Right ventricle myocardium superior (tissue), 1 donor: ENCODE measurements at places on chromosomes 3 and 15.

DNA sequence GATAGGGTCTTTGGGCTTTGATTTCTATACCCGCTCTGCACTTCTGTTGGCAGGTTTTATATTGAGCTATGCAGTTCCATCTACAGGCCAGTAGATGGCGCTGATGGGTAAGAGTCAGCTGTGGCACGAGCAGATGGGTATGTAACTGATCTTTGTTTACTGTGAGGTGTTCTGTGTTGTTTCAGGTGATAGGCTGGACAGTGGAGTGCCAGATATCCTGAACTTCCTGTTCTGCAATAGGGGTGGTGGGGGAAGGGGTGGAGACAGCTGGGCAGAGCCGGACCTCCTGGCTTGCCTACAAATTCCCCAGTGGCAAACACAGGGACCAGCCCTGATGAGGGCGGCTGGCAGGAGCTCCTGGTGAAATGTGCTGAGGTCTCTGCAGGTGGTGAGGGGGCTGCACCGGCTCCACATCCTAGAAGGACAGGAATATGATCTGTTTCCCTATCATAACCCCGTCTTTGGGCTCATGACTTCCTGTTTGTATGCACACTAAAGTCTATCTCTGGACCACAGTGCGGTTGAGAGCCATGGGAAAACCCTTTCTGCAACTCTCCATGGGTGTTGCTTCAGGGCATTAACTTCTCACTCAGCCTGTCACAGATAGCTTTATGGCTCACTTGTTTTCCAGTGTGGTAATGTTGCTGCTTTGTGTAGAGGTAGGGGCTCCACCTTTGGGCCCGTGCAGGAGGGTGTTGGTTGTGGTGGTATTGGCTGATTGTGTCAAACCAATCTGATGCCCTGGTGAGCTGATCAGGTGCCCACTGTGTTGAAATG lies 13.4 kb upstream of the FAM98B start:
- no peak for DNase-seq

GRCh38 chr3:61066800-61067199 lies 184.5 kb downstream of the FHIT start:
- no peak for DNase-seq

DNA sequence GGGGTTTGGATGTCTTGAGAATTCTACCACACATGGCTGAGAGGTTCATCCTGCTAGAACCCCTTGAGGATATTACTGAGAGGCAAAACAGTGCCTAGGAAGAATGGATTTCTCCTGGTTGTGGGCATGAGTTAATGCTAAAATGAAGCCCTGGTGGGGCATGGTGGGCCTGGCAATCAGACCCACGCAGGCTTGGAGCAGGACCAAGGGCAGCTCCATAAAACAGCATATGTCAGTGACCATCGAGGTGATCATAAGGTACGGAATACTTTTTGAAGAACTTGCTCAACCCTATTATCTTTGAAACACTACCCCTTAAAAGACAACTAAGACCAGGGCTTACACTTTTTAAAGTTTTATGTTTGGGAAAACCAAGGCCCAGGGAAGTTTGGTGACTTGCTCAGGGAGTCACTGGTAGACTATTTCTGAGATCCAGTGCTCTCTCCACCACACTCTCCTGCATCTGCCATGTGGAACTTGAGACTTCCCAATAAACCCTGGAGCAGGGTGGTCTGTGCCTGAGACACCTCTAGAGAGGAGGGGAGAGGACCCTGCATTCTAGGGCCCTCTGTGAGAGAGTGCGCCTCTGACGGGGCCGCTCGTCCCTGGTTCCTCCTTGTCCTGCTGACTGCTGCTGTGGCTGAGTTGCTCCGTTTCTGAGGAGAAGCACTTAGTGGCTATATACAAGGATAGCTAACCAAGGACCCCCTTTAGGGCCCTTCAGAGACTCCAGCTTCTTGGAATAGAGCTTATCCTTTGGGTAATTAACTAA lies 28.0 kb upstream of the TIMP4 start:
- DNase-seq: no peak

DNA sequence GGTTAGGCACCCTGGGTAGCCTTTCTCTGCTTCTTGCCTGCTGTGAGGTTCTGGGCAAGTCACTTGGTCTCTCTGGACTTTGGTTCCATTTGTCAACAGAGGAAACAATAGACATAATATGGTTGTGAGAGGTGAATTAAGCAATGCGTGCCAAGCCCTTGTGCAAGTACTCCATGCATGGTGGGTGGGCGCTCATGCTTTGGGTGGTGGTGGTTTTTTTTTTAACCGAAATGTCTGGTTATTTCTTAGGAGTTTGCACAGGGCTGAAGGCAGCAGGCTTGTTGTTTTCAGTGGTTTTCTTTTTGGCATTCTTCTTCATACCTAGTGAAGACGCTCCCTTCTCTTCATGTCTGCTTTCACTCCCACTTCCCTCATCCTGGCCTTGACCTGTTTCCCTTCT lies 84.2 kb upstream of the LRTM1 start:
- DNase-seq: no peak

- DNase-seq: no peak
Measured at GRCh38 chr3:194908972-194909371, 223.3 kb downstream of the FAM43A start.

- DNase-seq: no peak
Measured at GRCh38 chr3:195546130-195546560, 3.0 kb upstream of the PPP1R2 start.

DNA sequence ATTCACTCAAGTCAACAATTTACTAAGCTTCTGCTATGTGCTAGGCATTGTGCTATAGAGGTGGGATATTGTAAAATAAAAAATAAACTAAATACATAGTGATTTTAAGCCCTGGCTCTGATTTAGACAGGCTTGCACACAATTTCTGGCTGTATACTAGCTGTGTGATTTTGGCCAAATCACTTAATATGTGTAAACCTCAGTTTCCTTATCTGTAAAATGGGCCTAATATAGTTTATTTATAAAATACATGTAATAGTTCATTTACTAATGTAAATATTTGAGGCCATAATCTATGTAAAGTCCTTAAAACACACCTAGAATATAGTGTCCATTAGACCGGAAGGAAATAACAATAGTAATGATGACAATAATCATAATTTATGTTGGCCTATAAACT lies 363.1 kb downstream of the CLSTN2 start:
- no peak for DNase-seq

DNA sequence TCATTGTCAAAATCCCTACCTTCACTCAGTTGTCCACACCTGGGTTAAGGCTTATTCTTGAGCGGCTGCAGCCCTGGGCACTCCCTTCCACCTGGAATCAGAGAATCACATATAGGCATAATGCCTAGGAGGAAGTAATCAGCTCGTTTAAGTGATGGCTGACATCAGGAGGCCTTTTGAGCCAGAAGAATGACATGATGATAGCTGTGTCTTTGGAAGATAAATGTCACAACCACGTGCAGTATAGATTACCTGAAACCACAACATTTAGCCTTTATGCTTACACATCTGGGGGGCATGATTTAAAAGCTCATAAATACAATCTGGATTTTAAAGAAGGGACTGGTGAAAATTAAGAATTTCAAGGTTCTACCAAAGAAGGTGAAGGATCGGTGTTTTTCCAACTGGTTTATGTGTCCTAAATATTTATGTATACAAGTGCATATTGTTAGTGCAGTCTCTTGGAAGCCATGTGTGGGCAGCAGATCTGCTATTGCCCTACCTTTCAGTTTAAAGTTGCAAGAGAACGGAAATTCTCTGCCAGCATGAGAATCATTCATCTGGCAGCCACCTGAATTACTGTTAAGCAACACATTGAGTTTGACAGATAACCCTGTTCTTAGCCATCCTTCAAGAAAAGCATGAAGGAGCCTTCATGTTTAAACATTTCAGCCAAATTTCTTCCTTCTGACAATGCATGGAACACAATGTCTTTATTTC lies 163.4 kb upstream of the NR2E3 start:
- no peak for DNase-seq

DNA sequence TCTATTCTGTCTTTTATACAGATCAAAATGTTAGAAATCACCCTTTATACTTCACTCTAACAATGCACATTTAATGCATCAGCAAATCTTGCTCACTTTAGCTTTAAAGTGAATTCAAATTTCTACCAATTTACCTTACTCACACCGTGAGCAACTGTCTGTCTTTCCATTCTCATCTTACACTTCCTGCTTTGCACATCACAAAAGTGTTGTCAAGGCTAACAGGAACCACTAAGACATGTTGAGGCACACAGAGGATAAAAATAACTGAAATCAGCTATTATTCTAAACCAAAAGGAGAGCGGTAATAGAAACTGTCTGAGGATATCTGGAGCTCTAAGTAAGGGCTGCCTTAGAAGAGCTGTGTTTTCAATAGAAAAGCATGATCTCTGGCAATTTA lies 519.9 kb downstream of the ZBBX start:
- DNase-seq: no peak

DNA sequence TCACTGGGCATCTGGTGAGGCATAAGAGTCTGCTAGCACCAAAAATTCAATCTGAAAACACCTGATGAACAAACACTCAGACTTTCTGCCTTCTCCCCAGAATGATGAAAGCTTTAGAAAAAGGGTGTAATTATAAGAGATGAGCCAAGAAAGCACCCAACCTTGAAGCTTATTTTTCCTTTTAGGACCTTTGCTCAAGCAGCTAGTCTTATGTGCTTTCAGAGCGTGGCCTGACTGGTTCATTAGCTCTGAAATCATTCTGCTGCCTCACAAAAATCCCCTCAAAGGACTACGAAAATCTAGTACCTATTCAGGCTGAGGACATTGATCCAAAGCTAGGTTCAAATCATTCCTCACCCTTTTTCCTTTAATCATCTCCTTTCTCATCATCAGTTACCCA lies 662.3 kb downstream of the MAGI1 start:
- no peak for DNase-seq

GRCh38 chr3:13139471-13140065 lies 66.3 kb upstream of the IQSEC1 start:
- peak; percentile 9 for DNase-seq

GRCh38 chr15:82036461-82036860 lies 9.4 kb downstream of the MEX3B start:
- DNase-seq: no peak

- DNase-seq: no peak
Measured at GRCh38 chr3:124401843-124402242, 328.4 kb upstream of the UMPS start.

DNA sequence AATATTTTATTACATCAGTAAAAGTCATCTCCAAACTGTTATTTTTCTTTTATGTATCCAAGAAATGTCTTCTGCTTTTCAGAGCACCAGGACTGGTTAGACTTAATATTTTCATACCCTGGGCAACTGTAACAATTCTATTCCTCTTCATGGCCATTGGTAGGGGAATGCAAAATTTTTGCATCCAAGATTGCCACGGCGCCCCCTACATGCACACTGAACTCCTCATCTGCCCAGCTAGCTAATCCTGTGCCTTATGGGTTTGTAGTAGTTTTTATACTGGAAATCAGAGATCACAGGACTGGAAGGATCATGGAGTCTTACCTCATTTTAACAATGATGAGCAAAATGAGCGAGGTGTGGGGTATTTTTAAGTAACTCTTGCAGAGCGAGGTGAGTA lies 74.2 kb downstream of the CRTC3 start:
- peak; percentile 67 for DNase-seq

DNA sequence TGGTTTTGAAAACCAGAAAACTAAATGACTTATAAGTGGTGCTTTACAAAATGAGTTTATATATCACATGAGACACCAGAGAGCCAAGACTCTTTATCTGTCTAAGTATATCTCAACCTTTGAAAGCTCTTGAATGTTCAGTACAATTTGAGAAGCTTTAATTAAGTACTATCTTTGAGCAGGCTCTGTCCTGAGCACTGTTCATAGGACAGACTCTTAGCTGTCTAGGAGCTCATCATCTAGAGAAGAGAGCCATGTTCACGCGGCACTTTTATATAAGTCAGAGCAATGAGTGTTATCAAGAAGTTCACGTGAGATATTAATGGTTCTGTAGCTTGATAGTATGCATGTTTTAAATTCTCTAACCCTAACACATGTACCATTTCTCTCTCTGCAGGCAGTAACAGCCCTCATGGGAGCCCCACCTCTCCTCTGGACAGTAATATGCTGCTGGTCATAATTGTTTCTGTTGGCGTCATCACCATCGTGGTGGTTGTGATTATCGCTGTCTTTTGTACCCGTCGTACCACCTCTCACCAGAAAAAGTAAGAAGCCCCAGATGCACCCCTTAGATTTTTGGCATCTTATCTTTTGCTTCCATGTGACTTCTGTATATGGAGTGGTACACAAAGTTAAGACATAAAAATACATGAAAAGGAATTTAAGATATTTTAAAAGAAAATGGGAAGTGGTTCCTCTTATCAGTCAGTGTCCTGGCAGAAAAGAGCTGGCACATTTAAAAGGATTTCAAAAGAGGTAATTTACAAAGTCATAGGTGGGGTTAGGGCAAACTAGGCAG lies 86.0 kb downstream of the HCN4 start:
- no peak for DNase-seq

- no peak for DNase-seq
Measured at GRCh38 chr3:99776516-99777209, 41.0 kb upstream of the CMSS1 start.

DNA sequence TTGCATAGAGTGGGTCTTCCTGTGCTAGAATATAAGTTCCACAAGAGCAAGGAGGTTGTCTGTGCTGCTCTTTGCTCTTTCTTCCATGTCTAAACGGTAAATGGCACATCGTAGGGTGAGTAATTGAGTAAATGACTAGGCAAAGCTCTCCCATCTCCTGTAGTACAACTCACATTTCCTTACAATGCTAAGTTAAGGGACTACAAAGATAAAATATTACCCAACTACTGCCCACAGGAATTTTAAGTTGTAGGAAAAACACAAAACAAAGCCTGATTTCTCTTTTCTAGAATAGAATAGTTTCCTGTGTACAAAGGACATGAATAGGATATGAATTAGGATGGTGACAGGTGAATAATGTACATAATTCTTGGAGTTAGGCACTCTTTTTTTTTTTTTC lies 19.9 kb upstream of the LRIG1 start:
- DNase-seq: no peak

GRCh38 chr3:102715030-102715697 lies 280.3 kb downstream of the ZPLD1 start:
- no peak for DNase-seq

DNA sequence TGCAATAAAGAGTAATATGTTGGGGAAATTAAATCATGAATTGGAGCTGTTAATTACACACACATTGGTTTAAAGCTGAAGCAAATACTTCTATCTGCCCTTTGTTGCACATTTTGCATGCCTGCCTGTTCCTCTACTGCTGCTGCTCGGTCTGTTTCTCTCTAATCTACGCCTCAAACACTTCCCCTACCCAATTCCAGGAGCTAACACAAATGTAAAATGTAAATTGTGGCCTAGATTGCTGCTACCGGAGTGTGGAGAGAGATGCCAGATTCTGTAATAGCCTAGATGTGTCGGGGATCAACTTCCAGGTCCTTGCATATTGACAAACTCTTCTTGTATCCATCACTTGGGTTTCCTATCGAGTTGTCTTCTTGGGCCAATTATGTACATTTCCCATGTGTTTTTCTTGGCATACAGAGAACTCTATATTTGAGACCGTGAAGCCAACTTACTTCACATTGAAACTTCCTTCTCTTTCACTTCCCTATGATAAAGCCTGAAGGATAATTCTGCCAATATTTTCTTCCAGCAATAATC lies 450.4 kb upstream of the NR2F2 start:
- DNase-seq: no peak
